Fibroblast of skin of back (primary cell): ENCODE measurements at places on chromosomes 7 and 10.

- DNase-seq: peak; percentile 57
These were observed 66.1 kb upstream of the AQP1 start for GRCh38 chr7:30845426-30846135.

DNA sequence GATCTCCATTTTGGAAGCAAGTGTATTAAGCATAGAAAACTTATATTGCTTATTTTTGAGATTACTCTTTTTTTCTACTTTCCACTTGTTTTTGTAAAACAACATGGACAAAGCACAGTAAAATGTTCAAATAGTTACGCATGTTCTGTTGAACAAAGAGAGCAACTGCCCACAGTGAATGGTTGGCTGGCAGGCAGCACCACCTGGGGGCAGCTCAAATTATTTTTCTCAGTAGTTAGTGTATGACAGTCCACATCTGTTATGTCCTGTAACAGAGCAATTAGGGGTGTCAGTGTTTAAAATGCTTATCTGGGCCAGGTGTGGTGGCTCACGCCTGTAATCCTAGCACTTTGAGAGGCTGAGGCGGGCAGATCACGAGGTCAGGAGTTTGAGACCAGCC, 46.1 kb upstream of the CACUL1 start:
- no peak for DNase-seq

DNA sequence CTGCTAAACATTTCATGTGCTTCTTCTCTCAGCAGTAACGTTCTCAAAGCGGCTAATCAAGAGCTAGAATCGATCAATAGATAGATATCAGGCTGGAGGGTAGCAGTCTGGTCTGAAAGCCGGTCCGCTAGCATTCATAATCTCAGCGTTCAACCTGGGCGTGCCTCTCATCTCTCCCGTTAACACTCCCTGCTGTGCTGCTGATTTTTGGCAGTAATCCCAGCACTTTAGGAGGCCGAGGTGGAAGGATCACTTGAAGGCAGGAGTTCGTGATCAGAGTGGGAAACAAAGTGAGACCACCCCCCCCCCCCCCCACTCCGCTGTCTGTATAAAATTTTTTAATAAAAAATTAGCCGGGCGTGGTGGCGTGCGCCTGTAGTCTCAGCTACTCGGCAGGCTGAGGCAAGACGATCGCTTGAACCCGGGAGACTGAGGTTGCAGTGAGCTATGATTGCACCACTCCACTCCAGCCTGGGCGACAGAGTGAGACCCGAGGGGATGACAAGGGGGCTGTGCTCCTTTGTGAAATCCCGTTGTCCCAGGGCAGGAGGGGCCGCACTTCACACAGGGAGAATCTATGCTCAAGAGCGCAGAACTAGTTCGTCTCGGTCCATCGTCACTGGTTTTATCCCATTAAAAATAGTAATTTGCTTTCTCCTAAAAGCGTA, 624 bp upstream of the CEP55 start:
- DNase-seq: peak; percentile 74

DNA sequence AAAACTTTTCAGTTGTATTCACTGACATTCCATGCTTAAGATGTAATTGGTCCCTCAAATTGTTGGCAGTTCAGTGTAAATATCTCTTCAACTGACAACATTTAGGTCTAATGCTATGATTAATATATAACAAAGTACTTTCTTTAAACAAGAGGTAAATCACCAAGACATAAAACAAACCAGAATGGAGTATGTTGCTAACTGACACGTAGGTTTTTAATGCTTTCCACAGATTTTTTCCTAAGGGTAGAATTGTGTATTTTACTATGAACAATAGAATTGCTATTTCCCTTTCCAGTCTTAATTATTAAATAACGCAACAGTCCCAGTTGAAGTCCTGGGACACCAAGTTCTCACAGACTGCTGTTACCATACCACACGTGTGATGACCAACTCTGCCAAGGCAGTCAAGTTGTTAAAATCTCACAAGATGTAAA, 4.1 kb downstream of the JCAD start:
- DNase-seq: peak; percentile 77

- DNase-seq: no peak
These were observed 43.3 kb upstream of the HBP1 start for GRCh38 chr7:107125475-107125874.

DNA sequence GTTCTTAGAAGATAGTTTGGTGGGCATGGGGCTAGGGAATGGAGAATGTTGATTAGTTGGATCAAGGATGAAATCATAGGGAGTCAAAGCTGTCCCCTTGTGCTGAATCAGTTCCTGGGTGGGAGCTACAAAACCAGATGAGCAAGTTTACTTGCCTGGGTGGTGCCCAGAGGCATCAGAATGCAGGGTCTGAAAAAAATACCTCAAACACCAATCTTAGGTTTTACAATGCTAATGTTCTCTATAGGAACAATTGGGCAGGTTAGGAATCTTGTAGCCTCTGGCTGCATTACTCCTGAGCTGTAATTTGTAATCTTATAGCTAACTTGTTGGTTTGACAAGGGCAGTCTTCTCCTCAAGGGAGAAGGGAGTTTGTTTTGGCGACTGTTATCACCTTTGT, 34.4 kb downstream of the LHFPL3 start:
- no peak for DNase-seq

GRCh38 chr10:8852546-8852945, 798.1 kb downstream of the GATA3 start:
- no peak for DNase-seq

- no peak for DNase-seq
These were observed 31.2 kb upstream of the SH2B2 start for GRCh38 chr7:102255501-102255900.

GRCh38 chr7:40133561-40134427, 628 bp downstream of the MPLKIP start:
- DNase-seq: peak; percentile 32

DNA sequence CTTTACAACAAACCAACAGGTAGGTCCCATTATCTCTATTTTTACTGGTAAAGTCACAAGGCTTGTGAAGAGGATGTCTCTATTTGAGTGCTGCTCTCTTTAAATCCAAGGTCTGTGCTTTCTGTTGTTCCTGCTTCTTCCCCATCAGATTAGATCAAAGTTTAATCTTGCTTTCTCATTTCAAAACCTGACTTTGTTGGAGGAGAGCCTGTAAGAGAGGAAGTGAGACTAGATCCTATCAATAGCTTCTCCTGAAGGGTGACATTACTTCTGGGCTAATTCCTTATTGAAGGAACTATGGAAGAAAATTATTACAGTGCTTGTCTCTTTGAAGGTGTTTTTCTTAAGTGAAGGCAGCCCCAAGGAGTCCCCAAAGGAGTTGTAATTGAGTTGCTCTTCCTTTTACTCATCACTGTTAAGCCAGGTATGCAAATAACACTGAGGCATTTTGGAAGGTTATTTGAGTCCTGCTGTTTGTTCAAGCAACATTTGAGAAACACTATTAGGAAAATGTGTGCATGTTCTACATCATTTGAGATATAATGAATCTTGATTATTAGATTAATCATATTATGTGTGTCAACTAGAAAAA, 146.2 kb upstream of the MBL2 start:
- no peak for DNase-seq

- DNase-seq: no peak
These were observed 212.3 kb downstream of the C7orf25 start for GRCh38 chr7:42699380-42700178.

DNA sequence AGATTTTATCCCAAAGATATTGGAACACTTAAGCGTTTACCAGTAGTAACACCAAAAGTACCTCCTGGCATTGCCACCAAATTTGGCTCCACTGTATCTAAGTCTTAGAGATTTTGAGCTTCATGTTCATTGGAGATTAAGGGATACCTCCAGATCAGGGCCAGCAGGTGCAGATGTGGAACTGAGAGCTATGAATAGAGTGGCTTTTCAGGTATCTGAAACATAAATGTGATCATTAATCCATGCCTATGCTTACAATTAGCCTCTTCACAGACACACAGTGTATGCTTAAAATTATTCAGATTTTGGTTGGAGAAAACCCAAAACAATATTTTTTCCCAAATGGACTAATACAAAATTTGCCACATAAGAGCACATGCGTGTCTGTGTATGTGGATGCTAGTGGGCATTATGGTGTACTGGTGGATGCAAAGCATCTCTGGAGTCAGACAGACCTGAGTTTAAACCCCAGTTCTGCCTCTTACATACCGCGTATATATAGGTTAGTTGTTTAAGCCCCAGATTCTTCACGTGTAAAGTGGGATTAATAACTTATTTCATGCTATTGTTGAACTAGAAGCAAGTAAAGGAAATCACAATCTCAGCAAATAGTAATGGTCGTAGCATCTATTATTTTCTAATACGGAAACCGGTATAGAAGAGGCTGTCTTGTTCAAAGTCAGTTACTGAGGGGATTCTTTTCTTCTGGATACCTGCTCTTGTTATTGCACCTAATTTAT, 6.8 kb upstream of the LRRC4 start:
- DNase-seq: no peak

DNA sequence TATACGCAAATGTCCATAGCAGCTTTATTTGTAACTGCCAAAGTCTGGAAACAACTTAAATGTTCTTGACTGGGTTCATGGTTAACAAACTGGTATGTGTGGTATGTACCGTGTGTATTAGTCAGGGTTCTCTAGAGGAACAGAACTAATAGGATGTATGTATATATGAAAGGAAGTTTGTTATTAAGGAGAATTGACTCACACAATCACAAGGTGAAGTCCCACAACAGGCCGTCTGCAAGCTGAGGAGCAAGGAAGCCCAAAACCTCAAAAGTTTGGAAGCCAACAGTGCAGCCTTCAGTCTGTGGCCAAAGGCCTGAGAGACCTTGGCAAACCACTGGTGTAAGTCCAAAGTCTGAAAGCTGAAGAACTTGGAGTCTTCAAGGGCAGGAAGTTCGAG, 66.8 kb downstream of the TMEM168 start:
- DNase-seq: peak; percentile 54

DNA sequence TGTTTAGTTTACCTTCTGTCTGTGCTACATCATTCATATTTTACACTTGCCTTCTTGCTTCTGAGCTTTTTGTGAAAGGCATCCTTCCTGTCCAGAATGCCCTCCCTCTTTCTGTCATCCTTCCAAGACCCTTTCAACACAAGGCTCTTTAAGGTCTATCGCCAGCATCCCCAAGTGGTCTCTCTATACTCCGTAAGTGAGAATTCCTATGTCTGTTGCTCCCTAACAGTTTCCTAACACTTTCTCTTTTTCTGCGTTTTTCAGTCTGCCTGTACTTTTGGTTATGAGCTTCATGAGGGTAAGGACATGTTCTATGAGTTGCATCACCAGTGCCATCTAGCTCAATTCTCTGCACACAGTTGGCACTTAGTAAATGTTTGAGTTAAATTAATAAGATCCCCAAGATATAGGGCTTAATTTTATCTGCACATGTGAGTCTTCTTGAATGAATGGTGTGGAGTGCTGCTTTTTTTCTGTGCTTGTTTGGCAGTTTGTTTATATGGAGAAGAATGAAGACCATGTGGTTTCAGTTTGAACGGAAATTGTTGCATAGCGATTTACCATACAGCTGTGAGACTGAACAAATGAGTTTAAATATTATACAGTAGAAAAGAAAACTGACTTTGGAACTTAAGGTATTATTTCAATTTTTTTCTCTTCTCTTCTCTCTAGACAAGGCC, 29.4 kb downstream of the RABGEF1 start:
- no peak for DNase-seq

GRCh38 chr7:45574669-45575500, 717 bp downstream of the ADCY1 start:
- DNase-seq: peak; percentile 65

DNA sequence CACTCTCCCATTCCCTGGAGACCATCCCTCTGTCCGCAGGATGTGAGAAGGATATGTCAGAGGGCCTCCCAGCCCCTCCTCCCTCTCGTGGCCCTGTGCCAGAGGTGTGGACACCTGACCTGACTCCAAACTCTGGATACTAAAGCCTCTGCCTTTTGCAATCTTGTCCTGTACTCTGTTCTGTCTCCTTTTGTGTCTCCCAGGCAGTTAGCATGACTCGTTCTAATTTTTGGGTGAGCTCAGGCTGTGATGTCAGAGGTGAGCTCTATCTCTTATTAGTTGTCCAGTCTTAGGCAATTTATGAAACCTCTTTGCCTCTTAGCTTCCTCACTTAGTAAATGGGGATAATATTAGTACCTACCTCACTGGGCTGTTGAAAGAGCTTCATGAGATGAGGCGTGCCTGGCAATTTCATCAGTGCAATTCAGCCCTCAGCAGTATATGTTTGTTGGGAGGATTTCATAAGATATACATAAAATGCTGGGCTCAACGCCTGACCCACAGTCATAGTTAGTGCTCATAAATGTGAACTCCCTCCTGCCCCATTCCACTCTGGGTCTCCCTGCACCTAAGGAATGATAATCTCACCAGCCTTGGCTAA, 10.9 kb downstream of the MARVELD1 start:
- peak; percentile 48 for DNase-seq

DNA sequence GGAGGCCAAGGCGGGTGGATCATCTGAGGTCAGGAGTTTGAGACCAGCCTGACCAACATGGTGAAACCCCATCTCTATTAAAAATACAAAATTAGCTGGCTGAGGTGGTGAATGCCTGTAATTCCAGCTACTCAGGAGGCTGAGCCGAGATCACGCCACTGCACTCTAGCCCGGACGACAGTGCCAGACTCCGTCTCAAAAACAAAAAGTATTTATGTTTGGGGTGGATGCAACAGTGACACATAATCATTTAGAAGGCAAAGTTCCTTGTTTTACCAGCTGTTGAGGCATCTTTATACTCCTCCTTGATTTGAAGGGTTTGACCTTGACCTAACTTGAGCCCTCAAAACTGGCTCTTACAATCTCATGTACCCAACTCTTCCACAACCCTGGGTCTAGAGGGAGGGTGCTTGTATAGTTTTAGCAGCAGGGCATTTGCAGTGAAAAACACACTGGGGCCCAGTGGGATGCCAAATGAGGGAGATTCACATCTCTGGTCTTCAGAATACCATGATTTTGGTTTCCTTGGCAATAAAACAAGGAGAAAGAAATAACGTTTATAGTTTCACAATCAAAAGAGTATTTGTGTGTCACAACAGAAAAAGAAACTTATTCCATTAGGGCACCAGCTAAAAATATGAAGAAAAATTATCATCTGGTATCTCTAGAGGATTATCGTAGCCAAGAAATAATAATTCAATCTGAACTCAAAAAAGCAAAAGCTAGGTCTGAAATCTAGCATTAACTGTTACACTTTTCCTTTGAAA, 14.2 kb upstream of the TMEM254 start:
- no peak for DNase-seq

GRCh38 chr10:59281861-59282260, 80.5 kb downstream of the FAM13C start:
- DNase-seq: no peak

DNA sequence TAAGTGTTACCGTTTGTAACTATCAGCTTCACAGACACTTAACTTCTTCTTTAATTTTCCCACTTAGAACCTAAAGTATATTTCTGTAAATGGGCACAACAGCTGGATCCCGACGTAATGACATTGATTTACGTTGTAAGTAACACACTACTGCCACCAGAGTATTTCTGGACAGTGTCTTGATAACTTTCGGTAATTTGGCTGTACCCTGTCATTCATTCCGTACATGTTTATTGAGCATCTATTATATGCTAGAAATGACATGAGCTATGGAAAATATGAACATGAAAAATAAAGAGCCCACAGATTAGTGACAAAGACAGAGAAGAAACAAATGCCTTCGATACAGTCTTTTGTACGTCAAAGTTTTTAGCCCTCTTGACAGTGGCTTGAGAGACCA, 291.4 kb downstream of the CCDC3 start:
- DNase-seq: no peak
